ENCODE measurements at places on chromosomes 7 and 10. TPM values are rescaled to one million over a fixed set of nuclear protein-coding genes. Genes with fewer than 3 reads are reported as not detected.

DNA sequence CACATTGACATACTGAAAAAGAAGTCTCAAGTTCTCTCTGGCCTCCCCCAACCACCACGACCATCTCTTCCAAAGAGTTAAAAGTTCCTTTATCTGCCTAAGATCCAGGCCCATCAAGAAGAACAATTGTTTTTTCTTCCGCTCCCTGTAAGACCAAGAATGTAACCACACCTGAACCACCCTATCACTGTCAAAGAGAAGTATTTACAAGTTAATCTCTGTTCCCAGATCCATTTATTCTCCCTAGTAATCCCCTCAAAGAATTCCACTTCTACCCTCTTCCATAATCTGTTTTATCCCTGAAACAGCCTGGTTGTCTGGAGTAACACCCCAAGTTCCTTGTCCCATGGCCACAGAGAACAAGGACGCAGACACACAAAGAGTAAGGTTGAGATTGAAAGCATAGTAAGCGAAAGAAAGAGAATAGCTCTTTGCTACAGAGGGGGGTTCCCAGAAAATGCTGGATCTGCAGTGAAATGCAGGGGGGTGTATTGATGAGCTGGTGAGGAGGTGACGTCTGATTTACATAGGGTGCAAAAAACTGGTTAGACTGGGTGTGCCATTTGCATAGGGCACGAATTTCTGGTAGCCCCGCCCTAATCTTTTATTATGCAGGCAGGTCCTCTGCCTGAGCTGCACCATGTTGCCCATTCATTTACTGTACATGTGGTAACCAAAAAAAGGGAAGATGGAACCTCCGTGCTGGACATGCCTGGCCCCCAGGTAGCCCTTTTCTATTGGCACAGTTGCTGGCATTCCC, 122.0 kb downstream of the SKIDA1 start:
- DNase-seq = no peak

DNA sequence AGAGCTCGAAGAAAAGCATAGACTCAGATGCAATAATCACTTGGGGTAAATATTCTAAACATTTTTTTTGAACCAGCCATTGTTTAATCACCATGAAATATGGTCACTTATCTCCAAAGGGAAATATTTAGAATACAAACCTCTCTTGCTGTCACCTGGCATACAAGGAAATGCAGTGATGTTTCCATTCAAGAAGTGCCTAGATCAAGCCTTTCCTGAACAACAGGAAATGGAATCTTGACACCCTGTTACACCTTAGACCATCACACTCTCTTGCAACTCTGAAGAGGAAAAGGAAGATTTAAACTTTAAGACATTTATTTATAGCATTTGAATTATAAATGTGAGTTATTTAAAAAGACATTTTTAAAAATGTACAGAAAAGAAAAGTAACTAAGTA, 263.0 kb upstream of the BMPER start:
- DNase-seq = no peak

DNA sequence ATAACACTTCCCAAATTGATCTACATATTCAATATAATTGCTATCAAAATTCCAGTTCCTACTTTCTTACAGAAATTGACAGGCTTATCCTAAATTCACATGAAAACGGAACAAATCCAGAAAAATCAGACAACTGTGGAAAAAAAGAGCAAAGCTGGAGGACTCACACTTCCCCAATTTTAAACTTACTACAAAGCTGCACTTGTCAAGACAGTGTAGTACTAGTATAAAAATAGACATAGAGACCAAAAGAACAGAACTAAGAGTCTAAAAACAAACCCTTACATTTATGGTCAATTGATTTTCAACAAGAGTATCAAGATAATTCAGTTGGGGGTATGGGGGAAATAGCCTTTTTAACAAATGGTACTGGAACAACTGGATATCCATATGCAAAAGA, 27.5 kb downstream of the LMBR1 start:
- no peak for DNase-seq

GRCh38 chr7:18467011-18467410, 28.5 kb upstream of the HDAC9 start:
- no peak for DNase-seq

DNA sequence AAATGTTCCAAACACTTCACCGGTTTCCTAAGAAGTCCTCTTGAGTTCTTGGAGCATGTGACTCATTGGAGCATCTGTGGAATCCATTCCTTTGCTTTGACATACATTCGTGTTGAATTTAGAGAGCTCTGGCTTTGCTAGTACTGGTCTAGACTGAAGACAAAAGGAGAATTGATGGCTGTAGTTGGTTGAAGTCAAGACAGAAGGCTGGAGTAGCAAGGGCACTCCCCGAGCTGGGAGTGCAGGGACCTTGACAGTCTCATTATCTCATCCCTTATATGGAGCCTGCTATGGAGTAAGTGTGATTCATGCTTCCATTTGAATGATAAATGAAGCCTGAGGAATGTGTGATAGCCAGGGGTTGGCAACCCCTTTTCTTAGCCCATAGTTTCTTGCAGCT, 1249.1 kb downstream of the TYW1 start:
- DNase-seq = no peak

- DNase-seq = no peak
Measured at GRCh38 chr10:62108759-62109586, 159.7 kb downstream of the RTKN2 start.

GRCh38 chr7:27184337-27185012, 557 bp downstream of the HOXA11 start:
- DNase-seq = no peak

DNA sequence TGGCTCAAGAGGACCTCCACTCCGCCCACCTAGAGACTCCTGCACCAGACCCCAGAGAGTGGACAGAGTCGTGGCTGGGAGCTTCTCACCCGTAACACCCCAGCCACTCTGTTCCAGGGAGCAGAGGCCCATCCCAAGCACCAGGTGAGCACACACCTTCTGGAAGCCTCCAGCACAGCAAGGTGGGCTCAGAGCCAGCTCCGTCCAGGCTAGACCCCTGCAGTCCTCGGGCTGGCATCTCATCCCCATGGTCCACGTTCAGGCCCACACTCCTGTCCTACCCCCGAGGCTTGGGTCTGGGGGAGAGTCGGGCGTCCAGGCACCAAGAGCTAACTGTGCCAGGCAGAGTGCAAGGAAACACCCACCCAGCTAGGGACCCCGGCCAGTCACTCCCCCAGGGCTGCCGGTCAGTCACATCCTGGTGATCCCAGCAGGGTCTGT, 13.2 kb downstream of the PDGFA start:
- DNase-seq = no peak

GRCh38 chr10:52451817-52452216, 137.7 kb downstream of the DKK1 start:
- DNase-seq = no peak

DNA sequence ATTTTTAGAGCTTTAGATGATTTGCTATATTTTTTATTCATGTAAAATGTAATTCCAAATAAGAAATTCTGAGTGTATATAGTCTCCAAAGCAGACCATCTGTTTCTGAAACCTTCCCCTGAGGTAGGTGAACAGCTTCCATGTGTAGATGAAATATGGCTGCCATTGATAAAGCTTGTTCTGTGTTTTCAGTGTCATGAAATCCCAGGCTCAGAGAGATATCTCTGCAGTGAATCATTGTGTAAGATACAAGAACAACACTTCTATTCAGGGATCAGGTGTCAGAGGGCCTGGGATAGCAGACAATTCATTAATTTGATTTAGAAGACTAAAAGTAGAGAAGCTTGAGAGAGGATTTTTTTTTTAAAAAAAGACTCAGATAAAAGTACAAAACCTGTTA, 29.1 kb downstream of the ACTA2 start:
- DNase-seq = no peak

DNA sequence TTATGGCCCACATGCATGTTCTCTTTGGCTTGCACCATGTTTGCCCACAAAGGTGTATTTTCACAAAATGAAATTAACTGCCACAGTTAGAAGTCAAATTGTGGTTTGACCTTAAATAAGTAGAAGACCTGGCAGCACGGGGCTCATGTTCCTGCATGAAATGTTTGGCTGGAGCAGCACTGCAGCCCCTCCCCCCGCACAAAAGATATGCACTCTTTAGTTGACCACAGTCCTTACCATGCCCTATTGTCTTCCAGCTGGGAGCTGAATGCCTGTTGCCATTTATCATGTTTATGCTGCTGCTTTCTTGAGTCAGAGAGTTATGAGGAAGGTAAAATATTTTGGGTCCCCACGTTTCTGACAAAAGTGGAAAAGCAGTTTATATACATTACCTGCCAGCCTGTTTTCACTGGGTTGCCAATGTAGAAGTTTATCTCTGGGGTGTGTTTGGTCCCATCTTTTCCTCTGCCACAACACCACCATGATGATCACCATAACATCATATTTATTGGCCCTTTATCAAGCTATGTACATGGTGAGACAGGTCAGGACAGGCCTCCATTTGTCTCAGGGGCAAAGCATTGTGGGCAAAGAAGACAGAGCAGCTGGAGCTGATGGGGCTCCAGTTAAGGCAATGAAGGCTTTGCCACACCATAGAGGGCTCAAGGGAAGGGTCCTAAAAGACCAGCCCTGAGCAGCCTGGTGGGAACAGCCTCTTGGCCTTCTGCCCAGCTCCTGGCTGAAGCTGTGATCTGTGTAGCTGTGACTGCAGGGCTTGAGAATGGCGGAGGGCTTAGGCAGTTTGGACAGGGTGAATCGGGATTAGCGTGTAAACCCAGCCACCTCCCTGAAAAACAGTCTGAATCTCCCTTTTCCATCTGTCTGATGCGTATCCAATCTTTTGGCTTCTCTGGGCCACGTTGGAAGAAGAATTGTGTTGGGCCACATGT, 5.4 kb downstream of the PRF1 start:
- no peak for DNase-seq

- no peak for DNase-seq
Measured at GRCh38 chr7:85405016-85405902, 218.4 kb upstream of the SEMA3D start.

DNA sequence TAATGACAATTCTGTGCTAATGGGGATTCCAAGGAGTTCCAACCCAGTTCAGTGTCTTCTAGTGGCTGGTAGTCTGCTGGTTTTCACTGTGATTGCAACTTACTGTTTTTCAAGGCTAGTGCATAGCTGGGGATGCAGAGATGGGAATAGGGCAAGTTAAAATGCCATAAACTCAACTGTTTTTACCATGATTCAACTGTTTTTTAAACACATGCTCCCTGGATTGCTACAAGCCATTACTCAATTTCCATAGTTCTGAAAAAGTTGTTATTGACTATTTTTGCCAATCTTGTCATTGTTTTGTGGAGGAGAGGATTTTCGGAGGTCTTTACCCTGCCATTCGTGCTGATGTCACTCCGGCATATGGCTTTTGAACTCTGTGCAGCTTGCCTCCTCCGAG, 245.3 kb downstream of the SUGCT start:
- no peak for DNase-seq

GRCh38 chr7:36986511-36986933, 262.2 kb upstream of the AOAH start:
- no peak for DNase-seq

DNA sequence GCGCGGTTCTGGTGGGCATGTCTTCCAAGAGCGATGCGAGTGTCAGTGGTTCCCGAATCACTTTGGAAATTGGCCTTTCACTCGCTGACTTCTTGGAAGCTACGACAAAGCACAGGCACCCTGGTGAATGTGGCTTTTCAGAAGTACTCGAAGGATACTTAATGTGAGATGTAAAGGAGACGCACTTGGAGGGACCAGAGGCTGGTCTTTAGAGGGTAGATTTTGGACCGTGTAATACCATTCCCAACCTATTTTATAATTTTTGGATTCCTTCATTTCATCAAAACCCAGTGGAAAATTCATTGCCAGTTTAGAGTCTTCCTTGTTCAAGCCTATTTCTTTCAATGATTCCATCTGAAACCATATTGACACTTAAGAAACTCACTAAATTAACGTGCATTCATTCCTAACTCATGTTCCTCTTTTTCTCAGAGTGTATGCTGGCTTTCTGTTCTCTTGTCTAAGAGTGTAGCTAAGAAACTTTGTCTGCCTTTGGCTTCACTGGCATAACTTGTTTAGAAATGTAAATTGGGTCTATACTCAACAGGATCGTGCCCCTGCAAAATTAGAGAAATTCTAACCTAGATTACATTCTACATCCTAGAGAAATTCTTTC, 645 bp upstream of the COPG2 start:
- DNase-seq = no peak

GRCh38 chr10:97003151-97003803, 171.2 kb downstream of the LCOR start:
- no peak for DNase-seq

DNA sequence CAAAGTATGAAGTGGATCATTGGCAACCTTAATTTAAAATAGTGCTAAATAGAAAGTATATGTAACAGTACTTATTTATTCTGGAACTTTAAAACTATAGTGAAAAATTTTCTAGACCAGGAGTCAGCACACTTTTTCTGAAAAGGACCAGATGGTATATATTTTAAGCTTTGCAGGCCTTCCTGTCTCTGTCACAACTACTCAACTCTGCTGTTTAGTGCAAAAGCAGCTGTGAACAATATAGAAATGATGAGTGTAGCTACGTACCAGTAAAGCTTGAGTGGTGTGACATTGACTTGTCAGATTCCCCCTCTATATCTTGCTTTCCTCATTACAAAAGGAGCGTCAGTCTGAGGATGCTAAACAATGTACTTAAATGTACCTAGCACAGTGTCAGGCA, 88.1 kb upstream of the IGFBP3 start:
- DNase-seq = no peak

GRCh38 chr7:141477865-141478264, 73.3 kb upstream of the AGK start:
- DNase-seq = no peak

GRCh38 chr7:48084727-48085432, 4.2 kb upstream of the UPP1 start:
- DNase-seq = peak; percentile 88

- no peak for DNase-seq
Measured at GRCh38 chr10:131492211-131492857, 180.8 kb upstream of the TCERG1L start.

- no peak for DNase-seq
Measured at GRCh38 chr10:11146402-11147171, 128.9 kb downstream of the CELF2 start.

- no peak for DNase-seq
Measured at GRCh38 chr10:116138897-116139296, 134.1 kb downstream of the GFRA1 start.

DNA sequence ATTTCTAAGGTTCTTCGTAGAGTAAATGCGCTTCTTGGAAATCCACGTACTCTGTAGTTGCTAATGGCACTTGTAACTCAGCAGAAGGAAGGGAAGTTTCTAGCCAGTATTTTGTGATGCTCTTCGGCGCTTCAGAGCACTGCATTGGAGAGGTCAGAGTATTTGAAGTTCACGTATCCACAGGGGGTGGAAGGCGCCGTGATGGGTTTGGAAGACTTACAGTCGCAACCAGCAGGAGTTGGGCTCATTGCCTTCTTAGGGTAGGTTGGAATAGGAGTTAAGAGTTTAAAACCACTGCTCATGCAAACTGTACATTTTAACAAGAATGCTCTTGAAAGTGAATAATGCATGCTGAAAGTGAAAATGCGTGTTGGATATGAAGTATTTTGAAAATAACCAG, 49.1 kb downstream of the SHH start:
- DNase-seq = no peak

- DNase-seq = peak; percentile 83
Measured at GRCh38 chr10:101041252-101041761, 10.3 kb downstream of the SFXN3 start.

The PAOX gene
- 3.0 TPM for total RNA-seq

The DNAJC12 gene
- 6.6 TPM for total RNA-seq

The UNCX gene
- not detected for total RNA-seq

The SCIN gene
- total RNA-seq = 0.25 TPM

The ITPRID1 gene
- not detected for total RNA-seq

The IL6 gene
- total RNA-seq = 4.5 TPM

The SMKR1 gene
- 2.7 TPM for total RNA-seq

The C10orf67 gene
- total RNA-seq = 0.41 TPM

The FKBP6 gene
- total RNA-seq = not detected

The CPA2 gene
- total RNA-seq = 0.18 TPM

The FAM131B gene
- total RNA-seq = 1.8 TPM

The CTAGE6 gene
- 0.94 TPM for total RNA-seq

The FAM25G gene
- not detected for total RNA-seq

The LEP gene
- not detected for total RNA-seq

Data from activated CD4-positive, alpha-beta T cell treated with anti-CD3 and anti-CD28 coated beads for 36 hours (primary cell).